Activated CD4-positive, alpha-beta T cell treated with anti-CD3 and anti-CD28 coated beads for 4 hours (primary cell): ENCODE measurements at places on chromosomes 5 and 9.

DNA sequence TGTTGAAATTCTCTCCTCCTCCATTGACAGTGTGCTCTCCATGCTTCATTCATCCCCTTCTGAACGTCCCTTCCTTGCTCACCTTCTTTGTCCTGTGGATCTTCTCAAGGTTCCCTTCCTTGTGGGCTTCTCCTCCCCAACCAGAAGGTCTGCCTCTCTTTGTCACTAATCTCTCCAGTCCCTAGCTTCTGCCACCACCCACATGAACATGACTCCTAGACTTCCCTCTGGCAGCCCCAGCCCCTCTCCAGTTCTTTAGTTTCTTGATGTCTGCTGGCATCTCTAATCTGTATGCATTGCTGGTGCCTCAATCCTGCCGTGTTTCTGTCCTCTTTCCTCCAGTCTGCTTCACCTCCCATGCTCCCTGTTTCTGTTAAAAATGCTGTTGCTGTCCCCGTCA lies 79.3 kb downstream of the ARHGAP26 start:
- DNase-seq, result no peak

DNA sequence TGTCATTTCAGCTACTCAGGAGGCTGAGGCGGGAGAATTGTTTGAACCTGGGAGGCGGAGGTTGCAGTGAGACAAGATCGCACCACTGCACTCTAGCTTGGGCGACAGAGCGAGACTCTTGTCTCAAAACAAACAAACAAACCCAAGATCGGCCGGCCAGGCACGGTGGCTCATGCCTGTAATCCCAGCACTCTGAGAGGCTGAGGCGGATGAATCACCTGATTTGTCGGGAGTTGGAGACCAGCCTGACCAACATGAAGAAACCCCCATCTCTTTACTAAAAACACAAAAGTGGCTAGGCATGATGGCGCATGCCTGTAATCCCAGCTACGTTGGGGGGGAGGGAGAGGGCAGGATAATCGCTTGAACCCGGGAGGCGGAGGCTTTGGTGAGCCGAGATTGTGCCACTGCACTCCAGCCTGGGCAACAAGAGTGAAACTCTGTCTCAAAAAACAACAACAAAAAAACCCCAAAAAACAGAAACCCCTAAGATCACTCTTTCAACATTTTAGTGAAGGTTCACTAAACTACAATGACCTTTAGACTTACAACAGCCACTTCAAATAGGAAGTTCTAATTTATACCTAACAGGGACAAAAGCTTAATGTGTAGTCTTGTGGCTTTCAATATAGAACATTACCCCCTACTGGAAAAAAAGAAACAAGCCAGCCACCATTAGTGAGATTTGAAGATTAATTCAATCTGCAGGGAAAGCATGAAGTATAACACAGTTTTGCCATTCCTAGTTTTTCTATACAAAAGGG lies 7.0 kb downstream of the HSPA9 start:
- DNase-seq, result no peak

DNA sequence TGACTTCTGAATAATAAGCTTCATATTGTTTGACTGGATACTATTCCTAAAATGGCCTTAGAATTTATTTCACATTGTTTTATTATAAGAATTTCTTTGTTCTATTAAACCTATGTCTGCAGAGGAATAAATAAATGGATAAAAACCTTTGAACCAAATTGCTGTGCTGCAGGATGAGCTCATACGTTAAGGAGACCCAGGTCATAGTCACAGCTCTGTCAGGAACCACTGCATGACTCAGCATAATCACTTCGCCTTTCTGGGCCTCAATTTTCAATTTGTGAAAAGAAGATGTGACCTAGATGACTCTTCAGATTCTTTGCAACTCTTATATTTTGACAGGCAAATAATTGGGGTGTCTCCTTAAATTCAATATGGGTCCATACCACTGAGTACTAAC lies 36.7 kb upstream of the HMHB1 start:
- DNase-seq, result no peak

DNA sequence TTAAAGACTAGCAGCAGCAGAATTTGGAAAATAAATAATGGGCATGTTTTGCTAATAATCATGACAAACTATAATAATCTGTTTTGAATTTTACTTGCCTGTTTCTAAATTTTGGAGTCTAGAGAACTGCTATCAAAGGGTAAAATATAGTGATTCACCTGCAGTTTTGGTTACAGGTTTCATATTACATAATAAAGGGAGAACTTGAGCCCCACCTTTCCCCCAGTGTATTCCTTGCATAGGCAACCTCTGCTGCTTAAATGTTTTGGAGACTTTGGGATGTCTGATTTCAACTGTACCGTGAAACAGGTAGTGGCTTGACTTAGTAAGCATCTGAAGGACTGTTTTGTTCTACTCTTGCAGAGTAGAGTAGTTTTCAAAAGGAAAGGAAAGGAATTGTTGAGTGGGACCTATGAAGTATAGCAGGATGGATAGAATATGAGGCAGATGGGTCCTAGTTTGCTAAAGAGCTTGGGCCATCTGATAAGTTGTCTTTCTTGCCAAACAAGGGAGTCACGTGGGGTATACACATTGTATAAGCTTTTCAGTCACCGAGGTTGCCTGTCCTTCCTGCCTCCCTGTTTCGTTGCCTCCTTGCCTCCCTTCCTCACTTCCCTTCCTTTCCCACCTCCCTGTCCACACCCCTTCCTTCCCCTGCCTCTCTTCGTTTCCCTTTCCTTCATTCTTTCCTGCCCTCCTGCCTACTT lies 19.1 kb downstream of the CREBRF start:
- DNase-seq, result no peak

- no peak for DNase-seq
These were observed 6.3 kb upstream of the DNAJB5 start for GRCh38 chr9:34983209-34983608.

DNA sequence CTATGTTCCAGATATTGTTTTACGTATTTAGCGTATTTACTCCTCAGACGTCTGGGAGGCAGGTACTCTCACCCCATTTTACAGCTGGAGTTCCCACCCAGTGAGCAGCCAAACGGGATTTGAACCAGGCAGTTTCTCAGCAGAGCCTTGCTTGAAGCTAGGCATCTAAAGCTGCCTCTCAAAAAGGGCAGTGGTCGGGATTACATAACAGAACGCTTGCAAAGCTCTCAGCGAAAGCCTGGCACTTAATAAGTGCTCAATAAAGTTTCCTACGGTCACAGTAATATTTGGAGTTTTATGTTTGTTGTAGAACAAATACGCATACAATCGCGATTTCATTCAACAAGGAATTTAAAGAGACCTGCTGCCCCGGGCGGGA lies 286 bp upstream of the BSPRY start:
- DNase-seq, result no peak

DNA sequence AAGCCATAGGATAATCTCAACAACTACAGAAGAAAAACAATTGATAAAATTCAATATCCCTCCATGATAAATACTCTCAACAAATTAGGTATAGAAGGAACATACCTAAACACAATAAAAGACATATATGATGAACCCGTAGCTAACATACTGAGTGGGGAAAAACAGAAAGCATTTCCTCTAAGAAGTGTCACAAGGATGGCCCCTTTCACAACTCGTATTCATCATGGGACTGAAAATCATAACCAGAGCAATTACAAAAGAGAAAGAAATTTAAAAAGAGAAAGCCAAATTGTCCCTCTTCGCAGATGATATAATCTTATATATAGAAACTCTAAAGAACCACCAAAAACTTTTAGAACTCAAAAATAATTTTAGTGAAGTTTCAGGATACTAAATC lies 146.3 kb upstream of the RGMB start:
- no peak for DNase-seq

DNA sequence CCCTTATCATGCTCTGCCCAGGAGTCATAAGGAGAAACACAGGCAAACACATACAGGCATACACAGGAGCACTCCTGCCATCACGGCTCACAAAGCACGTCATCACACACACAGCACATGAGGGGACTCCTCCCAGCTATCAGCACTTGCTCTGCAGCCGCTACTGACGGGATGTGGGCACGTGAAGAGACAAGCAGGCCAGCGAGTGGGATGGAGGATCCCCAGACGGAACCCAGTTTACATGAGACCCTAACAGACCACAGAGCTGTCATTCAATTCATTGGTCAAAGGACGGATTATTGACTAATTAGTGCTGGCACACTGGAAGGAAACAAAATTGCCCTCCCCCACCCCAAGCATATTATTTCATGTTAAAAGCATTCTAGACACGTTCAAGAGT lies 53.6 kb downstream of the SEMA4D start:
- DNase-seq, result no peak

GRCh38 chr5:20113031-20113715 lies 125.2 kb upstream of the CDH18 start:
- DNase-seq, result no peak

DNA sequence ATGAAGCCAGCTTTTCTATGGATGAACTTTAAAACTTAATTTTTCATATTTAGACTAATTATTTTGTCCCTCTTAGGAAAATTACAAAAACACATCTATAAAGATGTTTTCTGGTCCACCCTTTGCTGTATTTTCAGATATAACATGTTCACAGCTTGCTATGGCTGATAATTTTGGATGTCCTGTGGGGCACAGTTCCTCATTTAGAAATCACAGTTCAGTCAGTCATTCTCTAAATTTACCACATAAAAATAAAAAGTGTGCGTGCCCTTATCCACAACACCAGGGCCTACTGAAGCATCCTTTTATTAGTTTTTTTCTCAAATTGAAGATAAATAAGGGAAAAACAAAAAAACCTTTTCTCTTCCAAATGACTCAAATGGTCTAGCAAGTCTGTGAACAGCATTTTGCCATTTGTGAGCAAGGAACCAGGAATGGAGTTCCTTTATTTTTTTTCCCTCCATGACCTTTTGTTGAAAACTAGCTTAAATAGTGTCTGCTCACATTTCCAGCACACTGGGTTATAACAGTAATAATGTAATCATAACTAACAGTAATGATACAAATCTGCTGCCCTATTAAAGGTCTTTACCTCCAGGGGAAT lies 87.1 kb downstream of the CEMIP2 start:
- no peak for DNase-seq

DNA sequence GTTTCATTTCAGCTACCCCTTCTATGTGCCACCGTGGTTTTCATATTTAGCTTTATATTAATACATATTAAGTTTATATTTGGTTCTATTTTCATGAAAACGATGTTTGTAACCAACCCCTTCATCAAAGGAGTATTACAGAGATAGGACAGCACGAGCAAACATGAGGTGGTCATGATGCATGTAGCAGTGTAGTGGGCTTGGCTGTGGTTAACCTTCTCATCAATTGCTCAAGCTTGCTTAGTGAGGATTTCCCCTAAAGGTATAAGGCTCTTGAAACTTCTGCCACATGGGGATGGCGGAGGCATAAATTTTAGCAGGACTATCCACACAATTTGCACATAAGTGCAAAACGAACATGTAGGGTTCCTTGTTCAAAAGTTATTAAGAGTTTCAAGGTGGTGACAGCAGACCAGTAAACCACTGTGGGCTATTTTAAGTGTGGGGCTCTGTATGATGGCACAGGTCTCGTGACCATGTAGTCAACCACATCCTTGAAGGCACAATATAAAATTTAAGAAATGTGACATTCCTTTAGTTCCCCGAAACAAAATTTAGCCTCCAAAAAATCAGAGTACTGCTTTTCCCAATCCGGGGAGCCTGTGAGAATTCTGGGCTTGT lies 24.8 kb downstream of the TMEM174 start:
- no peak for DNase-seq

GRCh38 chr5:129460936-129461710 lies 1.0 kb downstream of the ADAMTS19 start:
- no peak for DNase-seq

DNA sequence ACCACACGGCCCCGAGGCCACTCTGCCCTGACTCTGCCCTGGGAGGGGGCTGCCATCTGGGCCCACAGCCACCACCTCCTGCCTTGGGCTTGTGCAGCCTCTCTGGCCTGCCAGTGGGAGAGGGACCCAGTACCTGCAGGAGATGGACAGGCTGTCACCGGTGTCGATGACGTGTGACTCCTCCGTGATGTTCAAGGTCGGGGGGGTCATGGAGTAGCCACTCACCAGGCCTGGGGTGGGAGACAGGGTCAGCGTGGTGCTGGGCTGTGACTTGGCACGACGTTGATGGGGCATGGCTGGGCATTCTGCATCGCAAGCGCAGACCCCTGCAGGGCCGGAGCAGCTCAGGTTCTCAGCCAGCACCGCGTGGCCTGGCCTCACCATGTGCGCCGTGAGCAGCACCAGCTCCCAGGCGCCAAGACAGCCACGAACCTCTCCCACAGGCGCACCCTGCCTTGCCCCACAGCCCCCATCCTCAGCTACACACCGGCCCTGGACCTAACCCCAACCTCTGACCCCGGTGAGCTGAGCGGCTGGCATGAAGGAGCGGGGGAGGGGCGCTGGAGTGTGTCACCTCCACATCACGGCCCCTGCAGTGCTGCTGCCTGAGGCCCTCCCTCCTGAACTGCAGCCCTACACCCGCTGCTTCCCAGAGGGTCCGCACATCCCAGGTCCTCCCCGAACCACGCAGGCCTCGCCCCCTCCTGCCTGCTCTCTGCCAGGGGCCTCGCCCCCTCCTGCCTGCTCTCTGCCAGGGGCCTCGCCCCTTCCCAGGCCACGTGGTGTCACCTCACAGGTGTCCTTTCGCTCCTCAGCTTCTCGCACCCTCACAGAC lies 17.6 kb downstream of the FLT4 start:
- no peak for DNase-seq

DNA sequence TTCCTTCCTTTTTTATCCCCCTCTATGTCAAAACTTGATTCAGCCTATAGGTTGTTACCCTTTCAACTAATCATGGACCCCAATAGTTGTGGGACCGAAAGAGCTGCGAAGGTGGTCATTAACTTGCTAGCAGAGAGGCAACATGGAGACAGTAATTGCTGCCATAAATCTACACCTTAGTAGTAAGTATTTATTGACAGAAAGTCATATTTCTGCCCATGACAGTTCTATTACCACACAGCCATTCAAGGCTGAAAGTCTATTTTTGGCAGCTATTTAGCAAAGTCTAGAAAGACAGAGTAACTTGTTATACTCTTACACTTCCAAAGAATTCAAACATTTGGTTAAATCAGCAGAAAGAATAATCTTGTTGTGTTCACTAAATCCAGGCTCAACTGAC lies 236.2 kb downstream of the PRELID2 start:
- no peak for DNase-seq

DNA sequence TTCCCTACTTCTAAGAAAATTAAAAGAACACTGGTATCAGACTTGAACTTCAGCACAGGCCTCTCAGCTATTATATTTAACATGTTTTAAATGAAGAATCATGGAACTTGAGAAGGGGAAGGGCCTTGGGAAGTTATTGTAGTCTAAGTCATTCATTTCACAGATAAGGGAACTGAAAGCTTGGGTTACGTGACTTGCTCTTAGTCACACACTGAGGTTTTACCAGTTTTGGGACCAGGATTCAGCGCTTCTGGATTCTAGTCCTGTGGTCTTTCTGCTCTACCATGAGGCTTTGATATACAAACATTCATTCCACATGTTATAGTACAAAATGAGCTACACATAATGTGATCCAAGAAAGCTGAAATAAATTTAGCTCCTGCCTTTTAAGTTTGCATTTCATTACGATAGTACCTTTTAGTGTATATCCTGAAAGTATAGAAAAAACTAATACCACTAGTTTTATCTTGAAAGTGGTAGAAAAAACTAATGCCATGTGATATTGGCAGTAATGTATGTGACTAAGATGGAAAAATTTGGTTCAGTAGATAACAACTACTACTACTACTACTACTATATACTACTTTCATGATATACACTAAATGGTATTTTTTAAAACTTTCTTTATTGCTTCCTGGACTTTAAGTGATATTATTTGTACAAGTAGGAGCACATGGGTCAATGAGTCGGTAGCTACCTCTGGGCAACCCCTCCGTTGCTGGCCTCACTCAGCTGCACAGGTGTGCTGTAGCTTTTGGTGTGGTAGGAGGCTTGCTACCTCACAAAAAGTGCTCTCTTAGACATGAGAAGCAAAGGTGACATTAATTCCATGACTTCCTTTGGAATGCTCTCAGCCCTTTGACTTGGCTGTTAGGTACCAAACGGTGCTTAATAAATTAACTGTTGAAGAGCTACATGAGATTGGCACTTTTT lies 40.7 kb downstream of the F2RL2 start:
- DNase-seq, result no peak
